ENCODE measurements at places on chromosomes 16 and 17.

GRCh38 chr17:76137351-76138233, 3.5 kb downstream of the FOXJ1 start:
- no peak for DNase-seq

DNA sequence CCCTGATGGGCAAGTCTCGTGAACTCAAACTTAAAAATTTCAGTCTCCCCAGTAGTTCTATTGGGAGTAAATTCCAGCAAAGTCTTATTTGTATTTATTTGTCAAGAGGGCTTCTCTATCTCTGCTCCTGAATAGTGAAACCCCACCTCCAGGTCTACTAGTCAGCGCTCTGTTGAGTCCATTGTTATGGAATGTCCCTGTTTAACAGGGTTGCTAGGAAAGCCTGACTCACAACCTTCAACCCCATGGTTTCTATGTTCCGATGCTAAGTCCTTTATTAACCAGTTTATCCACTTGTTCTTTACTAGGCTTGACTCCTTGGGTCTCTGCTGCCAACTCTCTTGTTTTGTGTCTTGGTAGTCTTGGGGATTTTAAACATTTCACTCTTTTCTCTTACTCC, 250.7 kb upstream of the MYOCD start:
- no peak for DNase-seq

- no peak for DNase-seq
Observed at GRCh38 chr16:56944954-56945839, 13.3 kb downstream of the HERPUD1 start.

- no peak for DNase-seq
Observed at GRCh38 chr17:69485901-69486643, 71.6 kb downstream of the MAP2K6 start.

- DNase-seq, result no peak
Observed at GRCh38 chr16:12271006-12271405, 294.5 kb downstream of the SNX29 start.

DNA sequence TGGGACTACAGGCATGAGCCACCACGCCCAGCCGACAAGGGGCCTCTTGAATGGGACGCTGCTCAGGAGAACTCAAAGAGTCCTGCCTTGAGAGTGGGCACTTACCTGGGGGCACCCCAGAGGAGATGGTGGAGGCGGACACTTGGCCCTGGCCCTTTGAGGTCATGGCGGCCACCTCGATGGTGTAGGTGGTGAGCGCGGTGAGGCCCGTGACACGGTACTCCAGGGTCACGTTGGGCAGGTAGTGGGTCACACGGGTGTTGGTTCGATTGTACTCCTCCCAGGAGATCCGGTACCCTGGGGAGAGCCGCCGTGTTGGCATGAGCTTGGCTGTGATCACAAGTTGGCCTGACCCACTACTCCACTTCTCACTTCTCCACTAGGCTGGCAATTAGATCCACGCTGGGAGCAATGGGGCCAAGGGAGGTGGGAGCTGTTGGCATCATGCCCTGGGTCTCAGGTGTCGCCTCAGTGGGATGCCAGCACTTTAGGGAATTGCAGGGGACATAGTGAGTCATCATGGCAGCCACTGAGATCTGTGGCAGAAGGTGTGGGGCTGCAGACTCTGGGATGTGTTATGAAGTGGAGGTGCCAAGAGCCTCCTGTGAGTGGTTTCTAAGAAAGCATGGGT, 89.2 kb upstream of the CDC42EP4 start:
- no peak for DNase-seq

GRCh38 chr17:19362277-19363113, at the start of gene B9D1:
Gene B9D1 (minus strand): TSS chr17:19362723. CDS start chr17:19362569, 154 bp downstream.
- DNase-seq, result peak; percentile 71

- peak; percentile 6 for DNase-seq
Observed at GRCh38 chr17:81285179-81285878, 9.8 kb downstream of the SLC38A10 start.

GRCh38 chr17:70829876-70830275, 660.5 kb downstream of the KCNJ2 start:
- DNase-seq, result no peak

GRCh38 chr16:3007957-3008689, 4.6 kb upstream of the CLDN9 start:
- DNase-seq, result no peak

GRCh38 chr16:13809765-13810164, 110.2 kb upstream of the ERCC4 start:
- DNase-seq, result no peak

DNA sequence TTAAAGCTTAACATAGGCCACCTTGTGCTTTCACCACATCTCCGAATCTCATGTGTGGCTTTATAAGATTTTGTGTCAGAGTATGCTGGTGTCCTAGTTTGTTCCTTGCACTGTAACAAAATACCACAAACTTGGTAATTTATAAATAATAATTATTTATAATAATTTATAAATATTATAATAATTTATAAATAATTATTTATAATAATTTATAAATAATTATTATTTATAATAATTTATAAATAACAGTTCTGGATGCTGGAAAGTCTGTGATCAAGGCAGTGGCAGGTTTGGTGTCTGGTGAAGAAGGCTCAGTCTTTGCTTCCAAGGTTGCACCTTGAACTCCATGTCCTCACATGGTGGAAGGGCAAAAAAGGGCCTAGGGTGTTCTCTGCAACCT, 147.7 kb downstream of the BCAS3 start:
- DNase-seq, result no peak

GRCh38 chr17:12789481-12790248, at the start of gene ARHGAP44:
Gene ARHGAP44 (plus strand): TSS chr17:12789498. CDS start chr17:12789839, 341 bp downstream.
- DNase-seq, result no peak

- no peak for DNase-seq
Observed at GRCh38 chr16:81678326-81679095, 100.6 kb upstream of the PLCG2 start.

DNA sequence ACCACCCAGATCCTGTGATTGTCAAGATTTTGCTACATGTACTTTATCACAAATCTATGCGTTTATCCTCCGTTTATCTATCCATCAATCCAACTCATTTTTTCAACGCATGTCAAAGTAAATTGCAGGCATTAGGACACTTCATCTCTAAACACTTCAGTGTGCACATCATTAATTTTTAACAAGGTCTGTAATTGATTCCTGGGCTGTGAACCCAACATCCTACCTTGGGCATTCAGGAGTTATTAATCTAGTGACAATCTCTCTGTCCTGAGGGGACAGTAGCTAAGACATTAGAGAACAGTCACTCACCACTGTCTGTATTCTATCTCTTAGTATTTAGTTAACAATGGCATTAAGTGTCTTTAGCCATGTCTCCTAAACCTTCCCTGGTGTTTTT, 264.7 kb downstream of the SOX9 start:
- no peak for DNase-seq

GRCh38 chr17:39573447-39574298, 34.0 kb downstream of the NEUROD2 start:
- peak; percentile 4 for DNase-seq

GRCh38 chr17:44077595-44077909, 7.0 kb downstream of the G6PC3 start:
- DNase-seq, result no peak

DNA sequence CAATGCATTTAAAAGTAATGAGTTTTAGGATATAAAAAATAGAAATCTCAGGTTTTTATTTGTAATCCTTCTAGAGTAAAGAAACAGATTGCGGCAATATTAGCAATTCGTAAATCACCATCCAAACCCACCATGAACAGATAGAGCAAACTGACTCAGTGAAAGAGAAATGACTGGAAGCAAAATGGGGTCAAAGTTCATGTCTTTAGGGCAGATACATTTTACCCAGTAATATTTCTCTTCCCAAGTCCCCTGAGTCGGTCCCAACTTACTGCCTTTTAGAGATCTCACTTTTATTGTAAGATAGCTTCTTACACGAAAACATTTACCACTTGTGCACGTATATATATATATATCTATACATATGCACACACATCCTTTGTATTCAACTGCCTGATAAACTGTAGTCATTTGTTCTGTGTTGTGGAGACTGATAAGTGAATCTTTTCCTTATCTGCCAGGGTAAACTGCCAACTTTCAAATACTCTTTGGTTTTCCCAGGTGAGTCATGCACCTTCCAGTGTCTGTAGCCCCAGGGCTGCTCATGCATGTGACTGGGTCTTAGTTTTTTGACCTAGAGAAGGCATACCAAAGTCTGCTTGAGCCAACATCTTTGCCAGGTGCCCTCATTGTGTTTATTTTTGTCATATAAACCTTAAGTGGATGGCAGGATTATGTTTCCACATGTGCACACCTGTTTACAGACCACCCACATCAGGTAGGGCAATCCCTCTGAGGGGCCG, 7.8 kb upstream of the IRF8 start:
- DNase-seq, result no peak

- DNase-seq, result no peak
Observed at GRCh38 chr16:30842971-30843370, 50.9 kb downstream of the BCL7C start.

DNA sequence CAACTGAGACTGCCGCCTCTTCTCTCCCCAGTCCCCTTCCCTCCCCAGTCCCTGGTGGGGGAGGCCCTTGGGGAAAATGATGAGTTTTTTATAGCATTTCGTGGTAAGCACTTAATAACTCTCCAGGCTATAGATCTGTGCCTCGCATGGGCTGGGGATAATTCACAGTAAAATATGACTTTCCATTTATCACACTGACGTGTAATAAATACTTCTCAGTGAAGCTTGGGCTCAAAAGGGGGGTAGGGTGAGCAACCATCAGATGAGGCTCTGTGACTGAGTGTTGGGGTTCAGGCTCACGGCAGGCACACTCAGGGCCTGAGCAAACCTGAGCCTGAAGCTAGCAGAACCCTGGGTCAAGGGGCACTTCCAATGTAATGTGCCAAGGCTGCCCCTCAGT, 101.6 kb downstream of the CCT6B start:
- DNase-seq, result no peak

DNA sequence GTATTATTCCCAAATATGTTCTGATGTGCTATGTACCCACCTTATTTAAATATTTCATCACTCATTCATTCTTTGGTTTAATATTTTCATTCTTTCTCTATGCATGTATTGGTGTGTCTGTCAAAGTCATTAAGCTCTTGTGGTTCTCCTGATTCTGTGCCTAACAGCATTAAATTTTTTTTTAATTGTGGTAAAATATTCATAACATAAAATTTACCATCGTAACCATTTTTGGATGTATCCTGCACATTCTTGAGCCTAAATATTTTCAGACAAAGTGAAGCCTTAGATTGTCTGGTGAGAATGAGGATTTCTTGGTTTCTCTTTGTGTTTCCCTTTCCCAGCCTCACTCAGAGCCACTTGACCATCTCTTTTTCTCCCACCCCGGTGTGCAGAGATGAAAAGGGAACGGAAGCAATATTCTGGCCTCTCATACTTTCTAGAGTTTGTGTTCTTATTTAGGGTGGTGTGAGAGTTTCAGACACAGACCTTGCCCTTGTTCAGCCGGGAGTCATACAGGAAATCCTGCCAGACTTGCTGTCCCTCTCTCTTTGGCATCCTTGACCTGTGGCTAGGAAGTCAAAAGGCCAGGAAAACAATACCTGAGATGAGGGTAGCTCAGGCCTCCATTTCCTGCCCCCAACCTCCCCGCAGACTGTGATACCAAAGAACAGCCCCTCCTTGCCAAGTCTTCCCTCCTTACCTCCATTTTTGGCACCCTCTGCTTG, 4.9 kb downstream of the CCL5 start:
- no peak for DNase-seq

GRCh38 chr16:9003322-9003721, 39.6 kb upstream of the USP7 start:
- no peak for DNase-seq

DNA sequence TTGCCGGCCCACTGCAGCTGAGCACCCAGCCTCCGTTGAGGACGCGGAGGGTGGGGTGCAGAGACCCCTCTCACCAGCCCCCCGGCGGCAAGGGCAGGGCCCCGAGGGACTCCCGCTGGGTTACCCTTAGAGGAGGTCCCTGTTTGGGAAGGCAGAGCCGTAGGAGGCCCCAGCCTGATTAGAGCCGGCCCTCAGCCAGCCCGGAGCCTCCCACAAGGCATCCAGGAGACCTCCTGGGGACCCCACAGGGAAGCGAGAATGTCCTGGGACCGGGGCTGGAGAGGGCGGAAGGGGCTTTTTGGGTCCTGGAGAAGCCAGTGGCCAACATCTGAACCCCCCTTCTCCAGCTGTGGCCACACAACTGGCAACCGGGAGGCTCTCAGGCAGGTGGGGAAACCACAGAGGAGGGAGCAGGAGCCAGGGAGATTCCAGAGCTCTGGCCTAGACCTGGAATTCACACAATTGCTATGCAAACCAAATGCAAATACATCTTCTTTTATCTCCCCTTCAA, 21.7 kb upstream of the SP6 start:
- no peak for DNase-seq

DNA sequence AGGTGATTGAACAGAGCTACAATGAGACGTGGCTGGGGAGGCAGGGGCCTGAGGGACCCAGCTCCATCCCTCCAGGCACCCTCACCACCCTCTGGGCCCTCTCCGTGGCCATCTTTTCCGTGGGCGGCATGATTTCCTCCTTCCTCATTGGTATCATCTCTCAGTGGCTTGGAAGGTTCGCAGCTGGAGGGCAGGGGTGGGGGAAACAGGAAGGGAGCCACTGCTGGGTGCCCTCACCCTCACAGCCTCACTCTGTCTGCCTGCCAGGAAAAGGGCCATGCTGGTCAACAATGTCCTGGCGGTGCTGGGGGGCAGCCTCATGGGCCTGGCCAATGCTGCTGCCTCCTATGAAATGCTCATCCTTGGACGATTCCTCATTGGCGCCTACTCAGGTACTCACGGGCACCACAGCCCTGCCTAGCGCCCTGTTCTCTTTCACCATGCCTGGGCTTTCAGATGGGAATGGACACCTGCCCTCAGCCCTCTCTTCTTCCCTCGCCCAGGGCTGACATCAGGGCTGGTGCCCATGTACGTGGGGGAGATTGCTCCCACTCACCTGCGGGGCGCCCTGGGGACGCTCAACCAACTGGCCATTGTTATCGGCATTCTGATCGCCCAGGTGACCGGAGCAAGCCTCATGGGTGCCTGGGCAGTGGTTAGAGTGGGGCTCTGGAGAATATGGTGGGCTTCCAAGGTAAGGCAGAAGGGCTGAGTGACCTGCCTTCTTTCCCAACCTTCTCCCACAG, 2.1 kb downstream of the SLC2A4 start:
- DNase-seq, result no peak

- DNase-seq, result no peak
Observed at GRCh38 chr17:8825802-8826201, 26.6 kb upstream of the MFSD6L start.

DNA sequence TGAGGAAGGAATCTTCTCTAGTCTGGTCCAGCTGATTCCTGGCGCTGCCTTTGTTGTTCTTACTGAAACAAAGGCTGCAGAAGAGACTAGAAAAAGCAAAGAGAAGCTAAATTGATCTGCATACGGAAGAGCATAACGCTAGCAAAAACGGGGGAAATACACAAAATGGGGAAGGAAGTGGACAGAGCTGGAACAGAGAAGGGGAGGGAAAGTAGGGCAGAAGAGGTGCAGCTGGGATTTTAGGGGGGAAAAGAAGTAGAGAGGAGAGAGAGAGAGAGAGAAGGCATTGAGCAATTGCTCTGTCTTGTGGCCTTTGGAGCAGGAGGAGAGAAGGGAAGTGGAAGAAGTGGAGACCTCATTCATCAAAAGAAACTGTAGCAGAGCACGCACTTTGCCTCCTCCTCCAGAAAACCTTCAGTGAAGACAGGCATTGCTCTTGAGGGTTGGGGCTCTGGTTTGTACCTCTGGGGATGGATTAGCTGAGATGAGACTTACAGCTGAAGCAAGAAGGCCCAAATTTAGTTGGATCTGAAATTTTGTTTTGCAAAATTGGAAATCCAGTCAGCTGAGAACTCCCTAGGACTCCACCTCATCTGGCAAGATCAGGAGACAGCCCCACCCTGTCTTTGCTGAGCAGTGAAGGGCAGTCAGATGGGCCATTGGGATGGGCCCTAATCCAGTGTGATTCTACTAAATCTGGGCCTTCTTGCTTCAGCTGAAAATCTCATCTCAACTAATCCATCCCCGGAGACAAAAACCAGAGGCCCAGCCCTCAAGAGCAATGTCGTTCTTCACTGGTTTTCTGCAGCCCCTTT, 55.8 kb downstream of the CDRT4 start:
- DNase-seq, result no peak

Data from activated CD8-positive, alpha-beta memory T cell treated with anti-CD3 and anti-CD28 coated beads for 1 hour (primary cell).